Pulmonary artery endothelial cell (primary cell): ENCODE measurements at places on chromosomes 16 and 17.
A peak's percentile ranks its signal among the peaks of the same experiment; 100 is the strongest.

GRCh38 chr17:4607261-4607741, 23.0 kb downstream of the SMTNL2 start:
- DNase-seq = no peak

- no peak for DNase-seq
Measured at GRCh38 chr16:50185005-50185505, 31.9 kb downstream of the TENT4B start.

- DNase-seq = no peak
Measured at GRCh38 chr17:62668091-62668804, 40.8 kb downstream of the MRC2 start.

DNA sequence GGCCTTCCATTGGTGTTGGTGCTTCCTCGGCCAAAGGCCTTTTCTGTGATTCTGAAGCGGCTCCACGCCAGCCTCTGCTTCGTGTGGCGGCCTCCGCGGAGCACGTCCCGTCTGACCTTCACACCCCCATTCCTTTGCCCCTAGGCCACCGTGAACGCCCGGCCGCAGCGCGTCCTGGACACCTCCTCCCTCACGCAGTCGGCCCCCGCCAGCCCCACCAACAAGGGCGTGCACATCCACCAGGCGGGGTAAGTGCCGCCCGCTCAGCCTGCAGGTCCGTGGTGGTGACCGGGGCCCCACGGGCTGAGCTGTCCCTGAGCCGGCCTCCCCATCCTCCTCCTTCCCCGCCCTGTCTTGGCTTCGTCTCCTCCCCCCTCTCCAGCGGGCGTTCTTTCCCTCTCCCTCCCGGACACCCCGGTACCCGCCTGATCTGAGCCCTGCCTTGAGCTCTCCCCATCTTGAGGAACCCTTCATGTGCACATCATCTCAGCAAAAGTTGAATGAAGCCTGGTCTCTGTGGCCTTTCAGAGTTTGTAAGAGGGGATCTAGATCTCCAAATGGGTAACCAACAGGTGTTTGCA, 69.0 kb upstream of the CHMP6 start:
- no peak for DNase-seq

DNA sequence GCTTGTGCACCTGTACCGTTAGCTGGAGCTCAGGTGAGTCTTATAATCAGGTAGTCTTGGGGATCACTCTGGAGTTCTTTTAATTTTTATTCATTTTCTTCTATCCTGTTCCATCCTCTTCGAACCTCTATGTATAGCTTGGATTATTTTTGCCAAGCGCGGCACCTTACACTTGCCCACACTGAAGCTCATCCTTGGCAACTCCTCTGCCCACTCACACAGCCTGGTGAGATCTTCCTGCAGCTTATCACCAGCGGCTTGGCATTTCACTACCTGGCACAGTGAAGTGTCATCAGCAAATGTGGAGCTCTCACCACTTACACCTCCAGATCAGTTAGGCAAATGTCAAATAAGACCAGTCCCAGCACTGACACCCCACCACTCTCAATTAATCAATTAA, 116.7 kb downstream of the CACNG3 start:
- DNase-seq = no peak

DNA sequence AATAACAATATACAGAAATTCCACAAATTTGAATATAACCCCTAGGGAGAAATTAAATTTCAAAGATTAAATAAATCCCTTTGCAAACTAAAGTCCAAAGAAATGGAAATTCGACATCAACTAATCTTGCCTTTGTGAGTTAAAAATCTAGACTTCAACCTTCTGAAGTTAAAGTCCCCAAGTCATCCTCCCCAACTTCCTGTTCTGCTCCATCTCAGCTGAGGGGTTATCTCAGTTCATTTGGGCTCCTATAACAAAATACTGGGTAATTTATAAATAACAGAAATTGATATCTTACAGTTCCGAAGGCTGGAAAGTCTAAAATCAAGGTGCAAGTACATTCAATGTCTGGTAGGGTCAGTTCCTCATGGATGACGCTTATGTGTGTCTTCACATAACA, 22.8 kb upstream of the KDM6B start:
- DNase-seq = no peak

- DNase-seq = peak; percentile 7
Measured at GRCh38 chr17:5785338-5785737, 201.0 kb upstream of the NLRP1 start.

- no peak for DNase-seq
Measured at GRCh38 chr17:32609085-32609484, 122.3 kb downstream of the CDK5R1 start.

GRCh38 chr16:3807425-3808123, 72.9 kb downstream of the CREBBP start:
- no peak for DNase-seq

DNA sequence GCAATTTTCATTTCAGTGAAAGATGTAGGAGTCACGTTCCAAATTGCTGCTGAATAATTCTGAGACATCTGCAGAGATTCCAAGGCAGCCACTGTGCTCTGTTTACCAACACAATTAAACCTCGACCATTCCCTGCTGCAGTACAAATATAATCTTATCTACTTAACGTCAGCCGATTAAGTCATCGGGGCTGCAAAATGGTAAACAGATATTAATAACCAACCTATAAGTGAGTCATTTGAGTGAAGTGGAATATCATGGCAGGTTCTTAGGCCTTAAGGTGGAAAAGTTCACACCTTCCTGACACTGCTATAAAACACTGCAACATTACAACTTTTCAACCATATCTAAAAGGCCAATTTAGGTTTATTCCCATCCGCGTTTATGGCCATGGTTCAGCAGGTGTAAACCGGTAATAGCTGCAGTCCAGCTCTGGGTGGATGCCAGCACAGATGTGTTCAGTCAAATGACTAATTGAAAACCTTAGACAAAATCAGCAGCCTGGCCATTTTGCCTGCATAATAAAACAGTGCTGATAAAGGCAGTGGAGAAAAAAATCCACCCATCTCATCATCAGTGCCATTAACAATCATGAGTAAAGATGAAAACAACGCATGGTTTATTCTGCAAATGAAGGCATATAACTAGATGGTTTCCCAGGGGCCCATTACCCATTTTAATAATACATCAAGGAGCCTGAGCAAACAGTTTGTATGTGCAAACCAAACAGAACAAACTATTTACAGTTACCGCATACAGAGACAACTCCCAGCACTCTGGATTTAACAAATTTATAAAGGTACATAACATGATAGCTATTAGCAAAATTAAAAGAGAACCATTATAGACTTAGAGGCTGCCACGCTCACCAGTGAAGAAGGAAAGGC, 202.9 kb upstream of the IRX3 start:
- no peak for DNase-seq

GRCh38 chr16:74279805-74280204, 16.8 kb upstream of the PSMD7 start:
- no peak for DNase-seq

GRCh38 chr17:4872786-4873185, 26.6 kb upstream of the C17orf107 start:
- no peak for DNase-seq

GRCh38 chr16:4687416-4687815, 5.9 kb upstream of the NUDT16L1 start:
- no peak for DNase-seq

DNA sequence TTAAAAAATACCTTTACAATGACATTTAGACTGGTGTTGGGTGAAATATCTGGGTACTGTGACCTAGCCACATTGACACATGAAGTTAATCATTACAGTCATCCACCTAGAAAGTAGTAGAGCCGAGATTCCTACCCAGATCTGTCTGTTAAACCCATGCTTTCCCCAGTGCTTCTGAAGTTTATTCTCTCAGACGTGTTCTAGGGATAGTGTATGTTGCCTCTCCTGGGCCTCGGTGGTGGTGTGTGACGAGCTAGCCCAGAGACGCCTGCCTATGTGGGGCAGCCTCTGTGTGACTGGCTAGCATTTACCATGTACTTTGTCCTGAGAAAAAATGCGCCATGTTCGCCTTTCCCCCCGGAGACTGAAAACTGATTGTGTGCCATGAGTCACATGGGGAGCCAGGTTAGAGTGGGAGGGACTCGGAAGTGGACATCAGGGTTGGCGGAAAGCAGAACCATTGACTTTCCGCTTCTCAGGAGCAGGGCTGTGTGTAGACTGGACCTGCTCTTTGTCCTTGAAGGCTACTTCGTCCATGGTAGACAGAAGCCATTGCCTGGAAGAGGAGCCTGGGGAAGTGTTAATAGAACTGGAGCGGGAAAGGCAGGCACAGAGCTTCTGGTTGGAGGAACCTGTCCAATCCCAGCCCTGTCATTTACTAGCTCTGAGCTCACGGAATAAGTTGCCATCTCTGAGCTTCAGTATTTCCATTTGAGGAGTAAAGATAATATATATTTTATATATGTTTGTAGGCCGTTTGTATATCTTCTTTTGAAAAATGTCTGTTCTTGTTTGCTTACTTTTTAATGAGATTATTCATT, 235.5 kb downstream of the SNX29 start:
- DNase-seq = no peak

DNA sequence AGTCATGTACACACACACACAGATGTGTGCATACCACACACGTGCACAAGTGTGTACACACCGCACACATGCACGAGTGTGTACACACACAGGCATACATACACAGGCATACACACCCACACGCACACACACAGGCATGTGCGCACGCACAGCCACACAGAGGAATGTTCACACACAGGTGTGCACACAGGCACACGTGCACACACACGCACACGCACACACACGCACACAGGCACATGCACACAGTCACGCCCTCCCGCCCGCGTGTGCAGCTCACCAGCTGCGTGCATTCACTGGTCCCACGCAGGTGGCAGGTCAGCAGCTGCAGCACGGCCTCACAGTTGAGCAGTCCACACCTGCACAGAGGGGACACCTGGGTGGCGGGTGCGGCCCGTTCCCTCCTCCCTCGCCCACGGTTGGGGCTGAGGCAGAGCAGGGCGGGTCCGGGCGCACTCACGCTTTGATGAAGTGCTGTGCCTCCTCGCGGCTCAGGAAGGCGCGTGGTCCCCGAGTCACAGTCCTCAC, 7.7 kb downstream of the TEPSIN start:
- no peak for DNase-seq

GRCh38 chr16:52817696-52818095, 235.0 kb downstream of the CHD9NB start:
- DNase-seq = no peak

- DNase-seq = no peak
Measured at GRCh38 chr17:6126768-6127167, 56.6 kb downstream of the WSCD1 start.

DNA sequence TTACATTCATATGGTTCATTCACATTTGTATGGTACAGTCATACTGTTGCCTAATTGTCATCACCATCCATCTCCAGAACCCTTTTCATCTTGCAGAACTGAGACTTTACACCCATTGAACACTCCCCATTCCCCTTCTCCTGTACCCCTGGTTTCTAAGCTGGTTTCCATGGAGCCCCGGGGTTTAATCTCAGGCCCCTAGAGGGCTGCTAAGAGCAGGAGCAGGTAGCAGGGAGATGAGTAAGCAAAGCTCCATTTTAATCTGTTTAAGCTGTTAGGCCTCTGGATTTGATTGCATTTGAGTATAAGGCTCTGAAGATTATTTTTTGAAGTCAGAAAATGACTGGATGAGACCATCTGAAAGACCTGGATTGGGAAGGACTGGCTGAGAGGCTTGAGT, 68.5 kb upstream of the RPL38 start:
- DNase-seq = no peak

DNA sequence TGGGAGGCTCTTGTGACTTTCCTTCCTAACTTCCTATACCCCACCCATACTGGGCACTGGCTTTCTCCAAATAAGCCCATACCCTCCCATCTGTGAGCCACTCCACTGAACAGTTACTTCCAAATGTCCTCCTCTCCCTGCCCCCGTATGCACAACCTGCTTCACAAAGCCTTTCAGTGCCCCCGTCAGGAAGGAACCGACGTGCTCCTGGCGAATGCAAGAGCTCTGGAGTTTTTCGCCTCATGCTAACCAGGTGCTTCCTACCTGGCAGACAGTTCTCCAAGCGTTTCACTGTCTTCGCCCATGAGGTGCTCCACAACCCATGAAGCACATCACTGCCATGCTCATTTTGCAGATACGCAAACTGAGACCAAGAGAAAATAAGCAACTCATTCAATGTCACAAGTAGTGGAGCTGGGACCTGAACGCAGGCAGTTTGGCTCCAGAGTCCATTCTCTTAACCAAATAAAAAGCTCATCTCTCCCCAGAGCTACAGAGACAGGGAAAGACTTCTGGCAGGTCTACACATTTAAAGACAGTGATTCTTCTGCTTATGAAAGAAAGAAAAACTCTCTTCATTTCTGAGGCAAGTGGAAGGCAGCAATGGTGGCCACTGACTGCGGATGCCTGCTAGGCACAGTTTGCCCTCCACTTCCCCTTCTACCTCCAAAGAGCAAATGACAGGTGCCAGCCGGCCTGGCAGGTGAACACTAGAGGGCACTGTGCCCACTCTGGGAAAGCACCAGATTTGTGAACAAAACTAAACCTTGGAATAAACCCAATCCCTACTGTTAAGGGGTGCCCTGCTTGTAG, 23.8 kb downstream of the SPHK1 start:
- no peak for DNase-seq

- no peak for DNase-seq
Measured at GRCh38 chr17:8698162-8698971, 46.3 kb downstream of the CCDC42 start.

GRCh38 chr16:3149630-3150345, 15.0 kb downstream of the ZNF213 start:
- DNase-seq = no peak

- no peak for DNase-seq
Measured at GRCh38 chr16:65816556-65816955, 549.9 kb upstream of the CDH5 start.

- DNase-seq = no peak
Measured at GRCh38 chr16:1958715-1959268, 546 bp upstream of the NDUFB10 start.

GRCh38 chr16:82882982-82883835, 256.4 kb downstream of the CDH13 start:
- DNase-seq = no peak

DNA sequence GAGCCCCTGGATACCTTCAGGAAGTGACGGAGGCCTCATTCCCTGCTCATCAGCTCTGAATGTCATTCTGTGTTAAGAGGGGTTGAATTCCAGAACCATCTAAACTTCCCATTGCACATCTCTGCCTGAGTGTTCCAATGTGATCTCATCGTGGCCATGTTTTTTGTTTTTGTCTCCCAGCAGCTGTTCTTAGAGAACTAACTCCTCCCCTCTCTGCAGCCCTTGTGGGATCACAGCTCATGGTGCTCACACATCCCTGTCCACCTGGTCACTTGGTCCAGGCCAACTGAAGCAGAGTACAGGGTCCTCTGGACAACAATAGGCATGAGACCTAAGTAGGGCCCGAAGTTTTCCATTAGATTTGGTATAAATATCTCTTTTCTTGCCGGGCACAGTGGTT, 6.0 kb upstream of the SYT17 start:
- DNase-seq = no peak

- no peak for DNase-seq
Measured at GRCh38 chr16:68644715-68645493, at the start of gene CDH3. TSS of gene CDH3 (plus strand) at chr16:68645310. CDS start at chr16:68645380, 70 bp downstream.

GRCh38 chr16:54957403-54958166, 26.9 kb downstream of the IRX5 start:
- no peak for DNase-seq

GRCh38 chr16:88835383-88835782, 21.4 kb downstream of the GALNS start:
- DNase-seq = no peak

- no peak for DNase-seq
Measured at GRCh38 chr17:55285340-55286301, 20.9 kb downstream of the HLF start.

- DNase-seq = no peak
Measured at GRCh38 chr16:23523876-23524385, 13.6 kb upstream of the GGA2 start.

GRCh38 chr16:75017670-75018525, 19.1 kb downstream of the ZNRF1 start:
- no peak for DNase-seq

GRCh38 chr17:75404731-75405364, 630 bp downstream of the GRB2 start:
- no peak for DNase-seq
